HFF-Myc (cell line): ENCODE measurements at places on chromosomes 6 and 20.

DNA sequence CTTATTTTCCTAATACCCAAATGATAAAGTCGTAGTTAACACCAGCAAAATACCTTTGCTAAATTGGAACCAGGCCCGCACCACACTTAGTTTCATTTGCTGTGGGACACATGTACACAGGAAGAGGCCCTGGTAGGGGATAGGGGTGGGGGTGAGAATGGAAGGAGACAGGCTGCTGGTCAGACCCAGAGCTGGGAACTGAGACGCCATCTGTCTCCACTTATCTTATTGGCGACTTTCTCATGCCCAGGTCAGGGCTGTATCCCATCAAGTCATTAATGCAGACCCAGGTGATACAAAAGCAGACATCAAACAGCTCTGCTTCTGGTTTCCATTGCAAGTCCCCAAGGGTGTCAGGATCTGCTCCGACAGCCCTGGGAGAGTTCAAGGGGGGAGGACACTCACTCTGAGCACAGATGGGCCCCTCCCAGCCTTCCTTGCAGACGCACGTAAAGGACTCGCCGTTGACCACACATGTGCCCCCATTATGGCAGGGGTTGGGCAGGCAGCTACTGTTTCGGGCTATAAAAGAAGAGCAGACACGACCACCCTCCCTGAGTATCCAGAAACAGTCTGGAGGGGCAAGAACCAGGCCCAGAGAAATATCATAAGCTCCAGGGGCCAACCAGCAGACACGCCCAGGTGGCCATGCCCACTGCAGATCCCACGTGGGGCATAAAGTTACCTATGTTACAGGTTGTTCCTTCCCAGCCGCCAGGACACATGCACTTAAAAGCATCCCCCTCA lies 29.2 kb downstream of the JAG1 start:
- DNase-seq: no peak

DNA sequence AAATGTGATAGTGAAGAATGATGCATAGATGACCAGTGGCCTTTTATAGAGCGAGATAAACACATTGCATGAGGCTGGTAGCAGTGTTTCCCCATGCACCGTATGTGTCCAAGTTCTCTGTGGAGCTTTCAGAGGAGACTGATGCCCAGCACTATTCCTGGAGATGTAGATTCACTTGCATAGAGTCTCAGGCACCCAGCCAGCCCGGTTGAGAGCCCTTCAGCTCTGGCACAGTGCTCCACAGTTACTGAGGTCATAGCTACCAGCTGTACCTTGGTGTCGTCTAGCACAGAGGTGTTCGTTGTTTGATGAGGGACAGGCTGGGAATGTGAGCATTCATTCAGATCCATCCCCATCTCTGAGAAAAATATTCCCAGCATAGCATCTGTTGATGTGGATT lies 328.9 kb downstream of the FARS2 start:
- DNase-seq: no peak

DNA sequence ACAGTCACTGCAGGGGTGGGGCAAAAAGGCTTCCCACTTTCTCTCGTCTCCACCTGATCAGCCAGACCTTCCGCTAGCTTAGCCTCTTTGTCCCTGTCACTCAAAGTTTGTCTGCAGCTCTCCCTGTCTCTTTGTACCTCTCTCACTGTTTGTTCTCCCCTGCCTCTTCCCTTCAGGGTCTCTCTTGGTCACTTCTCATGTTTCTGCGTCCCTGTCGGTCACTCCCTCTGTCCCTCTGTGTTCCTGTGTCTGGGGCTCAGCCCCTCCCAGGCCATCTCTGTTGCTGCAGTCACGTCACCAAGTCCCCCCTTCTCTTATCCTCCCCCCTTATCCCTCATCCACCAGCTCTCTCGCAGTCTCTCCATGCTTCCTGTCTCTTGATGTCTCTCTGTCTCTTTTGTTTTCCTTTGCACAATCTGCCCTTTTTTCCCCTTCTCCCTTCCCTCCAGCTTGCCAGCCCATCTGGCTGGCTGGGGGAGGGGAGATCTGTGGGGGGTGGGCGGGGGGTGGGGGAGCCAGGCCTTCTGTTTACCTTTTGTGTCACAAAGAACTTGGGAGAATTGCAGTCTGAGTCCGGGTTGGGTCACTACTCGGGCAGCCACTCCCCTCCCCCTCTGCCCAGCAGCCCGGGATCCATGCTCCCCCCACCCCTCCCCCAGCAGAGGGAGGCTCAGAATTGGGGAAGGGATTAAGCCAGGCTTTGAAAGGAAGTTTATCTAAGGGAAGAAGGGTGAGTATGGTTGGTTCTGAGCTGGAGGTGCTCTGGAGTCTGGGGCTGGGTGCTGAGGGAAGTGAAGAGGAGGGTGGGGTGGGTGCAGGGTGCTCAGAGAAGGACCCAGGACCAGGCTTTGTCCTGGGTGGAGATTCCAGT lies 32.3 kb downstream of the FOXP4 start:
- no peak for DNase-seq

GRCh38 chr6:95387845-95388244 lies 189.5 kb upstream of the MANEA start:
- DNase-seq: no peak

DNA sequence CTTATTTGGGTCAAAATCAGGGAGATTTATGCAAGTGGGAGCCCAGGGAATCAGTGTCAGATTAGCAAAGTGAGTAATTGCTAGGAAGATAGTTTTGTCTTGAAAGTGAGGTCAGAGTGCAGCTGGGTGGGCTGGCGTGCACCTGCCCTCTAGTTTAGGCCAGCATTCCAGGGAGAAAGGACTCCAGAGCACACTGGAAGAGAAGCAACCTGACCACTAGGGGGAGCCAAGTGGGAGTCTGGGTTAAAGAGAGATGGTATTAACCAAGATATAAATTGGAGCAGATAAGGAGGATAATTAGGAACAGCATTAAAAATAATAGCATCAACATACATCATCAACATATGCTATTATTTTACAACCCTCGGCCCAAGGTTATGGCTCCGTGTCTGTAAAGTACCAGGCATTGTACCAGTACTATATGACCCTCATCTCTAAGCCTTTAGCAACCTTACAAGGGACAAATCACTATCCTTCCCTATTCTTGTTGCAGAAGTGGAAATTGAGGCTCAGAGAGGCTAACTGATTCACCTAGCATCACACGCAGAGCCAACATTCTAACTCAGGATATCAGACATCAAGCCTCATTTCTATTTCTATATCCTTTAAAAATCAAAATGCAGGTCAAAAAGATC lies 57.8 kb downstream of the SLC2A10 start:
- DNase-seq: peak; percentile 14

DNA sequence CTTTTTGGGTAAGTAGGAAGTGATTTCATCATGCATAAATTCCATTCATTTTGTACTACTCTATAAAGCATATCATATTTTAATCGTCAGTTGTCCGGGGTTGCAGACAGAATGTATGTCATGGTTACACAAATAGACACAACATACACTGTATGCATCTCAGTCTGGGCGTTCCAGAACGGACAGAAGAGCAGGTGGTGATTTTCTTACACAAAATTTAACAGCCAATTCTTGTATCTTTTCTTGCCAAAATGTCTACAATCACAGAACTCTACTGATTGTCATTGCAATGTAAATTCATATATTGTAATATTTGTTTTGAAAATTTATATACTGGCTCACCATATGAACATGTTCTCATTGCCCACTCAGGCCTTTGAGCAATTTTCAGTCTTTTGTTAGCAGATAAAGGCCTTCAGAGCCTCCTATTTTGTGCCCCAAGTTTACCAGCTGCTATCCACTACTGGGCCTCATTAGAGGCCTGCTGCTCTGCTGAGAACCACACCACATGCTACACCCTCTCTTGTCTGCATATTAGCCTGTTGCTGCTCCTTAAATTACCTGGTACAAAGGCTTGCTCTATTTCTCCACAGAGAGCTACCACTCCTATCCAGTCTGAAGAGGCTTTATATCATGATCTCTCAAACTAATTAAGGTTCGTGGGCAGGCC lies 61.5 kb downstream of the PRDM13 start:
- DNase-seq: no peak

DNA sequence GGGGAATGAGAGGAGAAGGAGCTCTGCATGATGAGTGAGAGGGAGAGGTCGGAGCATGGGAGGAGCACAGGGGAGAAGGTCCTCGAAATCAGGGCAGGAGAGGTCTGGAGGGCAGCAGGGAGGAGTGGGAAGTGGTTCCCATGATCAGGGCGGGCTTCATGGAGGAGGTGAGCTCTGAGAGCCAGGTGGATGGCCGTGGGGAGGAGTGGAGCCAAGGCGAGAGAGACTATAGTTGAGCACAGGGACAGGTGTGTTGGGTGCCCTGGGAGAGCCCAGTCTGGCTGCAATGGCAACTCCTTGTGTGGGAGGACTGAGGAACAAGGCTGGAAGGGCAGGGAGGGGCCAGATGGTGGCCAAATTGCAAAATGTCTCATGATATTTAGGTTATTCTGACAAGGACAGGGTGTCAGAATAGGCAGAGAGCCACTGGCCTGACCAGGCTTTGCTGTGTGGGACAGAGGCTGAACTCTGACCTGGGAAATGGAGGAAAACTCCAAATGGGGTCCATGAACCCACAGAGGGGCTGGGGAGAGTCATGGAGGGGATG lies 21.4 kb downstream of the TTBK1 start:
- DNase-seq: no peak

- DNase-seq: no peak
Observed at GRCh38 chr20:64196847-64197306, 32.6 kb downstream of the MYT1 start.

GRCh38 chr6:3293271-3294155 lies 34.8 kb downstream of the PSMG4 start:
- DNase-seq: no peak

DNA sequence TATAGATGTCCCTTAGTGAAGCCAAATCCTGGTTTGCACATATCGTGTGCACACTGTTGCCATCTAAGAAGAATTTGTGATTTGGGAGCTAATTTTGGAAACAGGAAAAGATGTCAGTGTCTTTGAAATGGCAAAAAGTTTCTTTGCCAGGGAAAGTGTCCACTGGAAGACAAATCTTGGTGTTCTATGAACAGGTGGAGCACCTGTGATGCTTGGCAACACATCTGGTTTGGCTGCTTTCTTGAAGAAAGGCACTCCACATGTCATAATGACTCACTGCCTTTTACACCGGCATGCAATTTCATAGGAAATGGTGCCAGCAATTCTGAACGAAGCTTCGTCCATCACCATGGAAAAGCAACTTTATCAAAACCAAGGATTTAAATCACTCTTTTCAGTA lies 1040.0 kb upstream of the MAP3K7 start:
- no peak for DNase-seq
